ENCODE measurements at places on chromosomes 5 and 9.

DNA sequence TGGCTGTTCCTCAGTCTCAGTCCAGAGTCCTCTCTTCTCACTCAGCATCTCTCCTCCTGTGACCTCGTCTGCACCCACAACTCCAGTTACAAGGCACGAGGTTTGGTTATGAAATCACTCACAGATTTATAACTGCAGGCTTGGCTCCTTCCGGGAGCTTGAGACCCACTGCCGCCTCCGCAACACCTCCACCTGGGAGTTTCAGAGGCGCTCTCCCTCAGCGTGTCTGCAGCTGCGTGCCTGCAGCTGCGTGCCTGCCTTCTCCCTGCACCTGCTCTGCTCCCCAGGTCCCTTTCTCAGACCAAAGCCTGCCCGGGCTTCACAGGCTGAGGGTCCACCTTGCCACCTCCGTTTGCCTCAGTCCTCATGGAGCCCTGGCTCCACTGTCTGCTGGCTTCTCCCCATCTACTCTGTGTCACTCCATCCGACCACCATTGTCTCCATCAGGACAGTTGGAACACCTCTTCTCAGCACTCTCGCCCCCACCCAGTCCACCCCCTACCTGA lies 51.5 kb downstream of the HRH2 start:
- DNase-seq, result peak; percentile 35

- DNase-seq, result peak; percentile 96
These were observed 8.1 kb downstream of the SLC12A7 start for GRCh38 chr5:1103505-1104326.

GRCh38 chr9:28342815-28343338 lies 769.6 kb upstream of the C9orf72 start:
- DNase-seq, result no peak

DNA sequence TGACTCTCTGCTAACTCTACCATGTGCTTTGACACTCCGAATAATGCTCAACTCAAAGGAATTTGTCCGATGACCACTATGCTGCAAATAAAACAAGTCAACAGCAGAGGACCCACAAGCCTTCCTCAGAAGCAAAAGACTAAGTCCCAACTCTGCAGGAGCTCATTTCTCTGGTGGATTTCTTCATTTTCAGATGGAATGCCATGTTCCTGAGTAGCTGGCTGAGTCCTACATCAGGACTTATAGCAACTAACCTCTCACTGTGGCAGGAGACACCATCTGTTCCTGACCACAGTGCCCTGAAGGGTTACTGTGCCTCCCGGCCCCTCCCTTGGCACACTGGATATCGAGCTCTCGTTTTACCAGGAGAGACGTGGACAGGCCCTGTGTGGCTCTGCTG lies 20.8 kb downstream of the LHFPL2 start:
- no peak for DNase-seq

DNA sequence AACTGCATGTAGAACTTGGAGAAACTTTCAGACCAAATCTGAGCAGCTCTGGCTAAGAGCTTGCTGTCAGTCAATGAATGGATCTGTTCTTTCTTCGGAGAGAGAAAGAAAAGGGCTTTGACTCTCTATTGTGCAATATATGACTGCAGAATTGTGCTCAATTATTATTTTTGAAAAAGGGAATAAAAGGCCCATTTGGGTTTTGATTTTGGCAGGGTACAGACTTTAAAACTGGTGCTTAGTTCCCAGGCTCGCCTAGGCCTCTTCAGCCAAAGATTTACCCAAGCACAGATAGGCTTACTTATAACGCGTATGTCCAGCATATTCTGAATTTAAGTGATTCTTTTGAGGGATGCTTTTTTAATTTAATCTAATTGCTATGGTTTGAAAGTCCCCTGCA lies 59.3 kb downstream of the RETREG1 start:
- DNase-seq, result no peak

GRCh38 chr9:128416014-128416413 lies 4.6 kb upstream of the CERCAM start:
- DNase-seq, result no peak

DNA sequence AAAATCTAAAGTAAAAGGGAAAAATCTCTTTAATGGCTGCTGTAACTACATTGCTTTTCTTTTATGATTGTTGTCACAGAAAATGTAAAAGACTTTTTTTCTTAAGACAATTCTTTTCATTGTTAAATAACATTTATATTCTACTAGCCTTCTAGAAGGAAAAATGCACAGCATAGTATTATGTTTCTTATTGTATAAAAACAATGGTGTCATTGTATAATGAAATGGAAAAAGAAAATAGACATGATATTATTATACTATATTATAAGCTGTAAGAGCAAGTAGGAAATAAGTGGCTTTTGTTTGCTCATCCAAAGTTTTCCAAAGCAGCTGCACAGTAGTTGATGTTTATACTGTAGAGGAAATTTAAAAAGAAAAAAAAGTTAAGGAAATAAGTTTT lies 1021.7 kb downstream of the EFNA5 start:
- no peak for DNase-seq

GRCh38 chr5:69083412-69083811 lies 10.4 kb upstream of the SLC30A5 start:
- DNase-seq, result no peak

DNA sequence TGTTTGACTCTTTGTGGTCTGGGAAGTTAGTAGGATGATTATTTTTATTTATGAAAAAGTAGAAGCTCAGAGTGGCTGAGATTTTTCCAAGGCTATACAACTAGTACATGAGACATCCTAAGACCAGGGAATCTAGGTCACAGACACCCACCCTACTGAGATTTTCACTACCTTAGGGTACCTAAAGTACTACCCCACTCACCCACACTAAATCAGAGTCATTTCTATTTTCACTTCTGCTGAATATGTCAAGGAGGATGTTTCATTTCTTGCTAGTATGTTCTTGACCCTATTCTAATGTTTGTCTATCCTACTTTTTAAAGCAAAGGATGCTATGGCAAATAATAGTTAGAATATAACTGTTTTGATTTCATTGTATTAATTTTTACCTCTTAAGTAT lies 206.0 kb downstream of the ATP10B start:
- no peak for DNase-seq

DNA sequence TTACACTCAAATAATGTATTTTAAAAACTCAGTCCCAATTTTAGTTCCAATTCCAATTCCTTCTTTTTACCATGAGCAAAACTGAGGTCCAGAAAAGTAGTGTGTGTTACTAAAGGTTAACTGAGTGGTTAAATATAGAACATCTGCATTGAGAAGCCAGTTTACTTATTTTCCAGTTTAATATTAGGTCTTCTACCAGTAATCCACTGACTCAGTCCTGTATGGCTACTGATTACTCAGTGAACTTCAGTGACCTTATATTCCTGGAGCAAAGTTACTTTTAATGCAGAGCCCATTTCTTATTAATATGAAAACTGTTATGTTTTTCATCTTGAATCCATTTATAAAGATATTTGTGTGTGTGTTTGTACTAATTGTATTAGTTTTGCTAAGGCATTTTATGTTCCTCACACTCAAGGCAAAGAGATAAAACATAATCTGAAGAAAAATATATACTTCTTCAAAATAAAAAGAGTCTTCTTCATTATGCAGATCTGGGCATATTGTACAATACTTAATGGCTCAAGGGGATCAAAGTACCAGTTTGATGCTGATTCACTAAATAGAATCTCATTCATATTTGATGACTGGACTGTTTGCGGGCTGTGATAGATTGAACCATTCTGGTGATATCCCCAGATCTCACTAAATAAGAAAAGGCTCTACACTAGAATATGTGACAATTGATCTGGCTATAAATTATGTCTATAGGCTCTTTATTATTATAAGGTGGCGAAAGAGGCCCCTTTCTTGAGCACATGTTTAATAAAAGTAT lies 60.8 kb downstream of the DMXL1 start:
- DNase-seq, result no peak

DNA sequence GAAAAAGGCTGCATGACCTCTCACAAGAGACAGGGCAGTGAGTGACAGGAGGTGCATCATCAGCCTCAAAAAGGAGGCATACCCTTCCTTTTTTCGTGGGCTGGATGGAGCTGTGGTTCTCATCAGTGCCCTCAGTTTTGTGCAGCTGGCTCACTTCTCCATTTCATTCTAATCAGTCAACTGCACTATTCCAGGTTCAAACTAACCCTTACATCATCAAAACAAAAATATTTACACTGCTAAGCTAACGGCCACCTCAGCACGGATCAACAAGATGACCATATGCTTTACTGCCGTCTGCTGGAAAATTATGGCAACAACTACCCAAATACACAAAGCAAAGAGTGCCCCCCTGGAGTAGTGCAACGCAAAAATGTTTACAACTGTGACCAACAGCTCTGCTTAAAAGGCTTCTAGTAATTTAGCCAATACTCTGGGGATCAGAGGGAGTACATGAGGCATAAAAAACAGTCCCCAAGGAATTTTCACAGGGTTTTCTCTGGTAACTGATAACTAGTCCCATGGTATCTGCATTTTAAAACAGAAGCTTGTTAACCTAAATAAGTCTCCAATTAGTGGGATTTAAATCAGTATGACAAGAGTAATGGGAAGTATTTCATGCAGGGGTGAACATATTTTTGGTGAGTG lies 10.8 kb downstream of the KCNV2 start:
- DNase-seq, result peak; percentile 52

GRCh38 chr9:113618836-113619490 lies 155.4 kb downstream of the RGS3 start:
- DNase-seq, result no peak

DNA sequence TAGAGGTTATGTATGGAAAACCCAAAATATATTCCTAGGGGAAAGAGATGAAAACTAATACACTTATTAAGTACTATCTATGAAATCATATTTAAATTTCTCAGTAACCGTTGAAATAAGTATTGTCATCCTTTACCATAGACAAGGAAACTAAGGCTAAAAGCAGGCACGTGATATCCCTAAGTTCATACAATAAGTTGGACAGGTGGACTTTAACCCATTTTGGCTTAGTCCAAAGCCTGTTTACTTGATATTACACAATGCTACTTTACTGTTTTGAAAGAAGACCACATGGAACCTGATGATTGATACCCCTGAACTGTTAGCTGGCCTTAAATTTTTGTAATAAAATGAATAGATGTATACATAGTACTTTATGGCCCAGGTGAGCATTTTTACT lies 3.5 kb downstream of the NFX1 start:
- no peak for DNase-seq

DNA sequence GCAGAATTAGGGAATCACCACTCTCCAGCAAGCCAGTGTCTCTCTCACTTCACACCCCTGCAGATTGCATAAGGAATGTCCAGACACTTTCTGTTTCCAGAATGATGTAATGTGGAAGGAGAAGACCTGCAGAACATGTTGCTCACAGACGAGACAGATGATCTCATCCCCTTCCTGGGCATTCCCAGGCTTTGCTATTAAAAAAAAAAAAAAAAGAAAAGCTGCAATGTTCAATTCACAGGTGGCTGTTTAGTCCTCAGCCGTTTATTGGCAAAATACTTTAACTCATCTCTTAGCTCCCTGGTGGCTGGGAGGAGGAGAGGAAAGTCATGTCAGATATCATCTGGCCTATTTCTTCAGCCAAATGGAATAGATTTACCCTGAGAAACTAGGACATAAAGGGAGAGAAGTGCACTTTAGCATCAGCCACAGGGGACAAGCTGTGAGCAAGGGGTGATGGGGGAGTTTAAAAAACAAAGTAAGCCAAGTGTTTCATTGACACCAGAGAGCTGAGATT lies 95.9 kb upstream of the TNC start:
- DNase-seq, result no peak

- no peak for DNase-seq
These were observed 192.9 kb upstream of the SLC27A6 start for GRCh38 chr5:128772356-128772755.

DNA sequence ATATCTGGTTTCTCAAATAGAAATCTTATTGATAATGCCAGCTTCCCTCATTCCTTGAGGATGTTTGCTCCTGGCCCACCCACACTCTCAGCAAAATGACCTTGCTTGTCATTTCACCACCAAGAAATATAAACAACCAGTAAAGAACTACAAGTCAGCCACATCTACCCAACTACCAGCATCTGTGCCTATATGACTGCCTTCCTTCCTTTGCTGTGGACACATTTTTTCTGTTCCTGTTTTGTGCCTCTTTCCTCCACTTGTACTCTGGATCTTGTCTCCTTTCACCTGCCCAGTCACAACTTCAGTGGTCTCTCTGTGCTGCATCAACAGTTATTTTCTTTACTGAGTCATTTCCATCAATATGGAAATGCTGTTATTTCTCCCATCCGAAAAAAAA lies 20.3 kb downstream of the KIF2A start:
- no peak for DNase-seq

- no peak for DNase-seq
These were observed 470 bp downstream of the IL31RA start for GRCh38 chr5:55851675-55851979.

DNA sequence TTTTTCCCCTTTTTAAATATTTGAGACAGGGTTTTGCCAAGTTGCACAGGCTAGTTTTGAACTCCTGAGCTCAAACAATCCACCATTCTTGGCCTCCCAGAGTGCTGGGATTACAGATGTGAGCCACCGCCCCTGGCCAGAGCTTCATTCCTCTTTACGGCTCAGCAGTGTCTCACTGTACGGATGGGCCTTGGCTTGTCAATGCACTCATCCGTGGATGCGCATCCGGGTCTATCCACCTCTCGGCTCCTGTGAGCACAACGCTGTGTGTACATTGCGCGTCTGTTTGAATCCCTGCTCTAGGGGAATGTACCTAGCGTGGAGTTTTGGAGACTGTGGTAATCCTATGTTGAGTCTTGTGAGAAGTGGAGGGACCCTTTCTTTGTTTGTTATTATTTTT lies 10.9 kb upstream of the EGFL7 start:
- DNase-seq, result no peak

DNA sequence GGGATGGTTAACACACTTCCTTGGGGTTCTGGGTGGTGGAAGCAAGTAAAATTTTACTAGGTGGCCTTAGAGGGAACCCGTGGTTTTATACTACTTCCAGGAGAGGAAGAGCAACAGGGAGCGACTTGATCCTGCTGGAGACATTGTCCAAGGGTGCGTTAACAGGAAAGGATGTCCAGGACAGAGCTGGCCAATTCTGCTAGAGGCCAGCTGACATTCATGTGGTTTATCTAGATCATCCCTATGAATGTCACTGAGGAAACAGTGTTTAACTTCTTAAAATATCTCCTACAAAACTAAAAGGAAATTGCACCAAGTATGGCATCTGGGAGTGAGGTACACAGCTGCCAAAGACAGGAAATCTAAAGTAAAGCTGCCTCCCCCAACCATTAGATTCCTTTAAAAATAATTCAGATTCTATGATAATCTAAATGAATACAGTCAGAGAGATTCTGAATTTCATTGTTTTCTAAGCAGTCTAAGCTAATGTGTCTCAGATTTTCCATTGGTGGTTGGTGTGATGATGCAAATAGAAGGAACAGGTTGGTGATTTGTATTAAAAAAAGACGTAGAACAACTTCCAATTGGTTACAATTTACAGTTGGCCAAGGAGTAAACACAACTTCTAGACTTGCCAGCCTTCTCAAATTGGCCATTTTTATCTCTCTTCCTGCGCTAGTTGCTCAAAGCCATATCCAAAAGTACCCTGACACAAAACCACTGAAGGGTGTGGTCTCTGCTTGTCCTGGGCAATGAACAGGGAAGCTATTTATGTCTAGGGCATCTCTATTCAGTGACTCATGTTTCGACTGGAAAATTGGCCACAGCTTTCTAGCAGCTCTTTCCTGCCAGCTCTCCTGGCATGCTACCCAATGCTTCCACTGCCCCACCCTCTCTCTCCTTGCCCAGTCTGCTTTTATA lies 574.7 kb upstream of the MEF2C start:
- DNase-seq, result no peak

GRCh38 chr9:122294531-122294930 lies 29.8 kb downstream of the MRRF start:
- DNase-seq, result no peak
